ENCODE measurements at places on chromosomes 7 and 10.
A peak's percentile ranks its signal among the peaks of the same experiment; 100 is the strongest.

GRCh38 chr7:20407585-20408466 lies 77.1 kb downstream of the ITGB8 start:
- no peak for DNase-seq

DNA sequence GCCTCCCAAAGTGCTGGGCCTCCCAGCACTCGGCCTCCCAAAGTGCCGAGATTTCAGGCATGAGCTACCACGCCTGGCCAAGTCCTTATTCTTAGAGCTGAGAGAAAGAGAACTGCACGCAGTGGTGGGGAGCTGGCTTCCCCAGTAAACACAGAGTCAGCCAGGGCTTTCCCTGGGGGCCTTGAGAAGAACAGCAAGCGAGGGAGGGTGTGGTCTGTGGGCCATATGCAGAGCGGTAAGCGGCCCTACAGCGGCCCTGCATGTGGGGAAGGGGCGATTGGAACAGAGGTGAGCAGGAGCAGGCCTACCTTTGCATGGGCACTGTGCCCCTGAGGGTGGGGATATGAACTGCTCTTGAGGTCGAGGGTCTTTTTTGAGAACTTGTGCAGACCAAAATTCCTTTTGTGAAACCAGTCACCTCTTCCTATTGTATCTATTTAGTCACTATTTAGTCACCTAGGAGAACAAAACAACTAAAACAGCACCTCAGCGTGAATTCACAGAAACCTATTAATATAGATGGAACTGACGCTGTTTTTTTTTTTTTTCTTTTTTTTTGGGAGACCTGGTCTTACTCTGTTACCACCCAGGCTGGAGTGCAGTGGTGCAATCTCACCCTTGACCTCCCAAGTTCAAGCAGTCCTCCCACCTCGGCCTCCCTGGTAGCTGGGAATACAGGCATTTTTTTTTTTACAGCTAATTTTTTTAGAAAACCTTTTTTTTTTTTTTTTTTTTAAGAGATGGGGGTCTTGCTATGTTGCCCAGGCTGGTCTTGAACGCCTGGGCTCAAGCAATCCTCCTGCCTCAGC lies 36.9 kb upstream of the SH2D4B start:
- DNase-seq = no peak

- no peak for DNase-seq
Measured at GRCh38 chr10:11325817-11326216, 285.6 kb downstream of the USP6NL start.

GRCh38 chr10:1642600-1643160 lies 94.6 kb downstream of the ADARB2 start:
- DNase-seq = no peak

- no peak for DNase-seq
Measured at GRCh38 chr7:40403703-40404476, 269.1 kb downstream of the SUGCT start.

- no peak for DNase-seq
Measured at GRCh38 chr10:91287276-91287675, 66.8 kb downstream of the PCGF5 start.

GRCh38 chr7:58086461-58086860 lies 636.5 kb downstream of the ZNF716 start:
- no peak for DNase-seq

DNA sequence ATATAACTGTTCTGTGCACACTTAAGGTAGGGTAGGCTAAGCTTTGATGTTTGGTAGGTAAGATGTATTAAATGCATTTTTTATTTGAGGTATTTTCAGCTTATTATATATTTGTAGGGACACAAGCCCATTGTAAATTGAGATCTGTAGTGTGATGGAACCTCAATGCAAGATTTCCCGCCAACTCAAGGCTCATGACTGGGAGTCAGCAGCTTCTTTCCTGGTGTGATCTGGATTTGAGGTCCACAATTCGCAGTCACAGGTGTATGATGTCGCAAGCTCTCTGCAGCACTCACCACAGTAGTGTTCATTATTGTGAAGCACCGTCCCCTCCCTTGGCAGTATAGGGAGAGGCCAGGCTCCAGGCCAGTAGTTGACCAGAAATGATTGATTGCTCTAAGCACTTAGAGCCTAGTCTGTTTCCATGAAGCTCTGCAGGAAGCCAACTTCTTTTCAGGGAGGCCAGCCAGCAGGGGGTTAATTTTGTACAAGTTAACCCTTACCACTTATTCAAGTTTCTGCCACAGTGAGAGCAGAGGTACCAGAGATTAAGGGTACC lies 54.9 kb downstream of the SEM1 start:
- no peak for DNase-seq

GRCh38 chr7:134789967-134790685 lies 10.7 kb downstream of the CALD1 start:
- DNase-seq = no peak

DNA sequence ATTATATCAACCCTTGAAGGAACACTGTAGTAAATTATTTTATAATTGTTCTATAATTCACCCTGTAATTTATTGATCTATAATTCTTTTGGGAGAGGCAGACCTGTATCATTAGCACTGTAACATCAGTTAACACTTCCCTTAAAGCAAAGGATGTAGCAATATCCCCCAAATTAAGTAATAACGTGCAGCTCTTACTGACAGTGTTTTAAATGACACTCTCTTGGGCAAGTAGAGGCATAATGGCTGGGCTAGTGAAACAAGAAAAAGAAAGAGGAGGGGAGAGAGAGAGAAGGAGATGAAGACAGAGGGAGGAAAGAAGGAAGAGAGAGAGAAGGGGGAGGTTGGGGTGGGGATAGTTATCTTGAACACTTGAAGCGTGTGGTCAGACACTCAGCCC lies 161.0 kb upstream of the RNF32 start:
- no peak for DNase-seq

- no peak for DNase-seq
Measured at GRCh38 chr10:94992811-94993210, 54.4 kb downstream of the CYP2C9 start.

- no peak for DNase-seq
Measured at GRCh38 chr10:28219251-28219650, 83.6 kb downstream of the MPP7 start.

DNA sequence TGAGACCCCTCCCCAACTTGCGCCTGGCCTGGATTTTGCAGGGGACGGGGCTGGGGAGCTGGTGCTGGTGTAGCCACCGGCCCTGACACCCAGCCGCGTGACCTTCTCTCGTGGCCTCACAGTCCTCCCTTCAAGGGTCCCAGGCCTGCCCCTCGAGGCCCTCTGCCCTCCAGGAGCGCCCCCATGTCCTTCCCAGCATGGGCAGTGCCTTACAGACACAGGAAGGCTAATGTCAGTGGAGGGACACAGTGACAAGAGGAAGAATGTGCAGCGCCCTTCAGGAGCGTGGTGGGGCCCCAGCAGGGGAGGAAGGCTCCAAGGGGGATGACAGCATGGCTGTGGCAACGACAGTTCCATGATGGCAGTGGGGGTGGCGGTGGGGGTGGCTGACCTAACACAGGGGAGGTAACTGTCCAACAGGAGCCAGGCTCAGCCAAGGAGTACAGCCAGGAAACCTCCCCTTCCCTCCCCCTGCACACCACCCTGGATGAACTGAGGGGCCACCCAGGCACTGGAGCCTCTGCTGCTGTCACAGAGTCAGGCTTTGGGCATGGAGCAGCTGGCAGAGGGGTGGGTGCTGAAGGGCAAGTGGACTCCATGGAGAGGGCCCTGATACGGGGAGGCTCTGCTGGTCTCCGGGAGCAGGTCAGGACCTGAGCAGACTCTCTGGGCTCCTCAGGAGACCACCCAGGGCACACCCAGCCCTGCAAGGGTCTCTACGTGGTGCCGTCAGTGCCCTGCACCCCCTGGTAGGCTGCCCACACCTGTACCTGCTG lies 76.0 kb upstream of the RET start:
- no peak for DNase-seq

- DNase-seq = no peak
Measured at GRCh38 chr10:125739994-125740679, 20.6 kb downstream of the EDRF1 start.

DNA sequence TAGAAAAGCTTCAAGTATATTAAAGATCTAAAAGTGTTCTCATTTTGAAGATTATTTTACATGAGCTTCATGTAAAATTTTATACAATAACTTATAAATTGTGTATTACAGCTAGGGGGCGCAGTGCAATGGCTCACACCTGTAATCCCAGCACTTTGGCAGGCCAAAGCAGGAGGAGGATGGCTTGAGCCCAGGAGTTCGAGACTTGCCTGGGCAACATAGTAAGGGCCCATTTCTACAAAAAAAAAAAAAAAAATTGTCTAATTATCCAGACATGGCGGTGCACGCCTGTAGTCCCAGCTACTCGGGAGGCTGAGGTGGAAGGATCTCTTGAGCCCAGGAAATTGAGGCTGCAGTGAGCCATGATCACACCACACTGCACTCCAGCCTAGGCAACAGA lies 16.6 kb downstream of the ACBD5 start:
- DNase-seq = peak; percentile 16
